ENCODE measurements at places on chromosomes 1 and 21. TPM values are rescaled to one million over a fixed set of nuclear protein-coding genes. Genes with fewer than 3 reads are reported as not detected.
A peak's percentile ranks its signal among the peaks of the same experiment; 100 is the strongest.

Gene IGSF3
- 0.22 TPM for total RNA-seq

Gene ATP1A4
- total RNA-seq, result not detected

DNA sequence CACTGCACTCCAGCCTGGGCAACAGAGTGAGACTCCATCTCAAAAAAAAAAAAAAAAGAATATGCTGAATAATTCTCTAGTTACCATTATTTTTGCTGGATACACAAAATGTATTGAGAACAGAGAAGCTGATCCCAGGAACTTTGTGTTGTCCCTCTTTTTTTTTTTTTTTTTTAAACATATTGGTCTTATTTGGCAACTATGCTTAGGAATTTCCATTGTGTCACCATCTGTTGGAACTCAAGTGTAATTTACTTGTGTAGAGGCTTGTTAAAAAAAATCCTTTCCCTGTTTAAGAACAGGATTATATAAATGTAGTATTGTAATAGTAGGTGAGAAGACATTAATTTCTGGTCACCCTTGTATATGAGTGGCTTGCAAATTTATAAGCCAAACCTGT, 28.6 kb downstream of the CAMSAP2 start:
- no peaks in the 10 kb centered on the region for H3K4me1 ChIP-seq
- no peak overlapping the region for H3K4me3 ChIP-seq
- DNase-seq, result peak; percentile 51
- peaks cover 31% of the 10 kb centered on the region for H3K36me3 ChIP-seq

GRCh38 chr1:98557895-98558294, 103.6 kb upstream of the SNX7 start:
- H3K36me3 ChIP-seq, result no peaks in the 10 kb centered on the region
- H3K4me3 ChIP-seq, result no peak overlapping the region
- no peak for DNase-seq
- H3K27me3 ChIP-seq, result no peaks in the 10 kb centered on the region
- no peak overlapping the region for H3K27ac ChIP-seq

Gene SMPDL3B
- total RNA-seq, result not detected

Gene UBASH3A
- total RNA-seq, result not detected

Gene NES
- total RNA-seq, result 23.0 TPM

All from GM23248 (cell line).